Camera-type eye (tissue), 1 donor: ENCODE measurements at places on chromosomes 12 and 14. TPM values are rescaled to one million over a fixed set of nuclear protein-coding genes. Genes with fewer than 3 reads are reported as not detected.

RFLNA gene
- total RNA-seq = 11.1 TPM

SERPINA9 gene
- not detected for total RNA-seq

SLCO1A2 gene
- total RNA-seq = 0.05 TPM

RTRAF gene
- total RNA-seq = 57.5 TPM

NT5DC3 gene
- 6.9 TPM for total RNA-seq

CBX5 gene
- 128 TPM for total RNA-seq

COX8C gene
- not detected for total RNA-seq

MYF6 gene
- 19.2 TPM for total RNA-seq

TGM1 gene
- total RNA-seq = 6.2 TPM
